ENCODE measurements at places on chromosomes 2 and 18. TPM values are rescaled to one million over a fixed set of nuclear protein-coding genes. Genes with fewer than 3 reads are reported as not detected.

- DNase-seq: no peak
Measured at GRCh38 chr18:62757399-62758010, 42.2 kb downstream of the PHLPP1 start.

- no peak for DNase-seq
Measured at GRCh38 chr18:73421010-73421409, 553.2 kb upstream of the NETO1 start.

GRCh38 chr18:3710712-3711301, 260.8 kb downstream of the TGIF1 start:
- DNase-seq: no peak

GRCh38 chr18:38619129-38619528, 1053.5 kb upstream of the CELF4 start:
- no peak for DNase-seq

DNA sequence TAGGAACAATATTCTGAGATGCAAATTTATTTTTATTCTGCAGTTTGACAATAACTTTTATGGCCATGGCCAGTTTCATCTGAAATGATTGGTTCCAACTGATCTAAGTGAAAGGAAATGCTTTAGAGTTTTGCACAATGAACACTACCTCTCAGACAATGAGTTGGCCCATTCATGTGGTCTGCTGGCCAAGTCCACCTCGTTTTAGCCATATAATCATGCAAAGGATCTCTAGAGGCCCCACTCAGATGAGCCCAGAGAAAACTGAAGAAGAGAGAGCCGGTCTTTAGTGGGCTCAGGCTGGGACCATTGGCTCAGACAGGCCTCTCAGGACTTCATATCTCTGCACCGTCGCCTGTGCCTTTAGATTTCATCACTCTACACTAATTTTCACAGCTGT, 254.7 kb downstream of the MREG start:
- DNase-seq: no peak

- DNase-seq: no peak
Measured at GRCh38 chr2:119212139-119212800, 11.4 kb upstream of the STEAP3 start.

DNA sequence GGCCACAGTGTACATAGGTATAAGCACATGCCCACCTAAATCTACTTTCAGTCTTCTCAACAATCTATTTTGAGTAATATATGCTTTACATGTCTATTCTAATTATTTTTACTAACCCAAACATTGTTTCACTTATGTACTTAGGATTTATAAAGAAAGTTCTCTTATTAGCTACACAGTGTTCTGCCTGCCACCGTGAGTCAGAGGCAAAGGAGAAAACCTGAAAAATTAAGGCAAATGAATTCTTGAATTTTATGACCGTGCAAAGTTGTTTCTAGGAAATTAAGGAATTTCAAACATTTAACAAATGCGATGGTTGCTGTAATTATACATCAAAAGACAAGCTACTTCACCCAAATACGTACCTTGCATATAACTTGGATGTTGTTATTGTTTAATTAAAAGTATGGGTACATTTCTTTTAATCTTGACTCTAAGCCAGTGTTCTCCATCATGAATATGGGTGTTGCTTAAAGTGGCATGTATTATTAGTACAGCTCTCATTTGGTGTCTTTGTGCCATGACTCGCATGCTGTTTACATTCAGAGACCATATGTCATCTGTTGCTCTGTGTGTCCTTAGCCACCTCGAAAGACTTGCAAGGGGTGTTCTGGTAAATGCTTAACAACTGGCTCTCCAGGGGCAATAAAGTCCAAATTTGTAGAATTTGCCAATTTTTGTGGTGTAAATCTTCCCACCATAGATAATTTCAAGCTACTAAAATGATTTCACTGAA, 154.3 kb upstream of the FN1 start:
- DNase-seq: no peak

DNA sequence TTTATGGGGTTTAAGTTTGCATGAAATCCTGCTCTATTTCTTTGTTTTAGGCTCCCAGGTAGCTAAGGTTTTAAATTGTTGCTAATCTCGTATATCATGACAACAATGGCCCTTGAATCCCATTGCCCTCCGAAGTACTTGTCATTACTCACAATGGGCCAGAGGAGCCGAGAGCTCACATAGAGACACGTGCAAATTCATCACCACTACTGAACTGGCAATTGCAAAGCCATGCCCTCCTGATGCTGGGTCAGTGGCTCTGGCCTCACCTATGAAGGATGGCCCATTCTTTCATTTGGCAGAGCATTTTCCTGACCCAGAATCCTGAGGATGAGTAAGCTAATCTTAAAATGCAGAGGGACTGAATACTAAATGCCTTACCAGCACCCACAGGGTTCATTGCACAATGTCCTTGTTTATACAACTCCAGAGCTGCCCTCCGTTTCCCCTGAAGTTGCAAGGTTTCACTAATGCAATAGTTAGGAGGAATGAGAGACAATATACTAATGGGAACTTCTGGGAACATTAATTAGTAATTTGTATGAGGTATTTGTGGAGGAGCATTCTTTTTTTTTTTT, 71.6 kb upstream of the GAREM1 start:
- DNase-seq: no peak

GRCh38 chr2:20488782-20489181, 41.9 kb downstream of the RHOB start:
- DNase-seq: no peak

- DNase-seq: no peak
Measured at GRCh38 chr2:181952404-181953226, 33.0 kb upstream of the PPP1R1C start.

DNA sequence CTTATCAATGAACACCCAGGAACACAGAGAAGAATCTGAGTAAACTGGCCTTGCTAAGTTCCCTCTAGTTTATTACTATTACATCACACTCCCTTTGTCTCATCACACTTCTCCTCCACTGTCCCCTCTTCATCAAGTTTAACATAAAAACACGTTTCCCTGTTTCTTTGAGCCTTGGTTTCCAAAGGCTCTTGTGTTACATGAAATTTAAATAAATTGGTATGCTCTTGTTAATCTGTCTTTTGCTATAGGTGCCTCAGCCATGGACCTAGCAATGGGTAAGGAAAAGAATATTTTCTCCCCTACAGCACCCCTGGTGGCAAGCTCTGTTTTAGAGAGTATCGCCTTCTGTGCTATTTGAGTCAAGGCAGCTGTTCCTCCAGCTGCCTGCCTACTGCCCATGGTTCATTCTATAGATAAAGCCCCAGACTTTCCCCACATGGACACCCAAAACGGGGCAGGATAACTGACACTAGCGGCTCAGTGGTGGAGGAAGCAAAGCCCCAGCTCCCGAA, 31.8 kb downstream of the TGIF1 start:
- DNase-seq: peak; percentile 52

DNA sequence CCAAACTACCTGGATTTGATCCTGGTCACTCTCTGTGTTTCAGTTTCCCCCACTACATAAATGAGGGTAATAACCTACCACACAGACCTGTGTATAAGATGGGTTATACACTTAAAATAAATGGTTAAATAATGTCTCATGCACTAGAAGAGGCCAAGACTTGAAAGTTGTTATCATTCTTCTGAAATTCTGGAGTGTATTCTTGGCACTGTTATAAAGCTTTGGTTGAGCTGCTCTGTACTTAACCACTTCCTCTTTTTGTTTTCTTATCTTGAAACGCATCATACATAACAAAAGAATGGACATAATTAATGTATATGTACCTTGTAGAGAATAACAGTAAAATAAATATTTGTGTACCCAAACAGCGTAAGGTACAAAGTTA, 281.0 kb downstream of the AFF3 start:
- no peak for DNase-seq

DNA sequence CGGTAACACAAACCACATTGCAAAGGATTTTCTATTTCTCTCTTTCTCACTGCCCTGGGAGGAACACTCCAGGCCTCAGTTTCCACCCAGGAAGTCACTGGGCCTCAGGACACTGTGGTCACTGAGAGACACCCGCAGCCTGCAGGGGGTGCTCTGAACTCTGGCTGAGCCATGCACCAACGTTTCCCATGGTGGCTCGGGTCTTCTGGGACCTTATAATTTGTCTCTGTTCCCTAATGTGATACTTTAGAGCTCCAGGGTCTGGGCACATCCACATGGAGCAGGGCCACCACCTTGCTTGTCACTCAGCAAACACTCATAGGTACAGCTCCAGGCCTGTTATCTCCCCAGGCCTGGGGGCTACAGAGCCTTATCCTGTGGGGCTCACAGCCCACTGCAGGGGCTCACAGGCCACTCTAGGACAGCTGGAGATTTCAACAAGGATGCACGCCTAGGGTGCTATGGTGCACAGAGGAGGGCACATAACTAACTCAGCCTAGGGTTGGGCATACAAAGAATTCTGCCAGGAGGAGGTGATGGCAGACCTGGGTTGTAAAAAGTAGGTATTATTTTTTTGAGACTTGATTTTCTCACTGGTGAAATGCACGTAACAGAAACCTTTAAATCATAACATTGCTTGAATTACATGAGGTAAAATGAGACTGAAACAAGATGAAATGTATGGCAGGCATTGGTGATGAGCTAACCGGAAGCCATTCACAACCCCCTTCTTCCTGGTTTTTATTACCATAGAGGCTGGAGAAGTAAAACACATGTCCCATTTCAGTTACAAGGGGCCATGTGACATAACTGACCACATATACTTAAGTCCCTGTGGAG, 3.0 kb upstream of the HS1BP3 start:
- DNase-seq: no peak

DNA sequence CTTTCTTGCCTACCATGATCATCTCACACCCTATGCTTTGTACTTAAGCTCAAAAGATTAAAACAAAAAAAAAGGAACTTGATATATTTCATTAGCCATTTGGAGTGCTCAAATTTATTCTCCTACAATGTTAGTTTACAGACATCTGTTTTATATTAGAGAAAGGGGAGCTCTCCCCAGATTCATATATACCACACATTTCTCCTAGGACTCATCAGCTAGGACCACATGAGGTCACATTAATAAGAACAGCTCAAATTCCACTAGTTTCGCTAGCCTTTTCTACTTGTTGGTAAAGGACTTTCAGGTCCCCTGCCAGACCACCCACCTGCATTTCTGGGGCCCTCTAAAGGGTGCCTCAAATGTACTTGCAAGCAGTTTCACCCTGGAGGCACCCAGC, 151.2 kb upstream of the MMADHC start:
- DNase-seq: no peak

DNA sequence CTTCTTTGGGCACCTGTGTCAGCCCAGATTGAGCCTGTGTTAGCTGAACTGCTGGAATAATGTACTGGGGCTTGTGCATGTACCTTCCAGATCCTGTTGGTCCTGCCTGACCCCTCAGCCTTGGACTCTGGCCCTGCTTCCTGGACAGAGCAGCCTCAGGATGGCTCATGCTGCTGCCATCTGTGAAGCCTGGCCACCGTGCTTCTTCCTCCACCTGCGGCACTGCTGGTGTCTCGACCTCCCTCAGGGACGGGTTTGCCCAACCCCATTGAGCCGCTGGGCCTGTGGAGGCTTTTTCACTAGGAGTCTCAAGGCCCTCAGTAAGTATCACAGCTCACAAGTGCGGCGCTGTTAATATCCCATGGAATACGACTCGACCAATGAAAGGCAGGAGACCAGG, 342.7 kb downstream of the TGIF1 start:
- DNase-seq: no peak

GRCh38 chr18:22233266-22233665, 63.9 kb downstream of the GATA6 start:
- DNase-seq: no peak

DNA sequence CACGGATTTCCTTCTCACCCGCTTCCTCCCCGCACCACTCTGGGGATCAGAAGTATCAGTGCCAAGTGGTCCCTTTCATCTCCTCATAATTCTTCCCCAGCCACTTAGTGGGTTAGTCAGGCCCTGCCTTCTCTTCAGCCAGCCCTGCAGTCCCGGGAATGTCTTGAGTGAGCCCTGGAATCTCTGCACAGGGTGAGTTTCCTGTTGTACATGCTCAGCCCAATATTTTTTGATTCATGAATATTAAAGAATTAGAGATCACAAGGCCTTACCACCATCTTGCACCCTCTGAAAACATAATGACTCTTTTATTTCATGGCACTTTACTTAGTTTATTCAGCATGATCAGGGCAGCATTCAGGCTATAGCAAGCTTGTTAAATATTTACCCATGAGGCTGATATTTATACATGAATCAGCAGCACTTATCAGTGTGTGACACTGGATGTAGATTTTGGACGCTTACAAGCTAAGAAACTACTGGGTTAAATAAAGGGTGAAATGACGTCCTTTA, 159.4 kb upstream of the FOSL2 start:
- DNase-seq: no peak

- no peak for DNase-seq
Measured at GRCh38 chr2:16088035-16088801, 147.9 kb downstream of the MYCN start.

DNA sequence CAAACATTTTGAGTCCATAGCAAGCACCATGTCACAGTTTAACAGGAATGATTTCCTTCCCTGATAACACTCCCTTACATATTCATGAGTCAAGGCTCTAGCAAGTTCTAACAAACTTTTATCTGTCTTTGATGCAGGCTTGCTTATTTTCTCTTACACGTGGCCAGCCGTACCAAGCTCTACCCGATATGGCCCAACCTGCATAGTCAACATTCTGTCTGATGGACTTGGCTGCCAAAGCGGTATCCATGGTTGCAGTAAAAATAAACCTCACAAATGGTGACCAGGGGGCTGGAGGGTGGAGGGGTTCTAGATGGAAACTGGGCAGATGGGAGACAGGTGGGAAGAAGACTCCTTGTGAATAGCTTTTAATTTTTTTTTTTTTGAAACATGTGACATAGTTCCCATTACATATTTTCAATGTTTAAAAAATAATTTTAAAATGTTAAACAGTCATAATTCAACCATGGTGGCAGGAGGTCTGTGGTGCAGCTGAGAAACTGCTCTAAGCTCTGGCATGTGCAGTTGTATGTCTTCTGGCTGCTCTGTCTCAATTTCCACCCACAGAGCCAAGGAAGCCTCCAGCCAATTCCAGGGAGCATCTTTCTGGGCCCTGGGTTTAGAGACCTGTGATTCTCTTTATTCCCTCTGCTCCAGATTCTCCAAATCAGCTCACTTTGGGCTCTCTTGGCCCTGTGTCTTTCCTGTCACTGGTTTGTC, 20.7 kb upstream of the CXCR1 start:
- DNase-seq: no peak

The GPR17 gene
- not detected for total RNA-seq

The IL1B gene
- not detected for total RNA-seq

The SP5 gene
- total RNA-seq: 7.0 TPM

The RND3 gene
- 55.8 TPM for total RNA-seq

The INPP1 gene
- total RNA-seq: 3.4 TPM

The LYPD6 gene
- 4.8 TPM for total RNA-seq

All from WTC11 (cell line).